ENCODE measurements at places on chromosomes 13 and 19. TPM values are rescaled to one million over a fixed set of nuclear protein-coding genes. Genes with fewer than 3 reads are reported as not detected.

The IZUMO4 gene
- 17.5 TPM for polyA plus RNA-seq

The ICAM4 gene
- polyA plus RNA-seq = 14.3 TPM

The ZNF431 gene
- 1.8 TPM for polyA plus RNA-seq

The SUCLA2 gene
- 15.0 TPM for polyA plus RNA-seq

The ZBTB32 gene
- polyA plus RNA-seq = 0.05 TPM

The EML2 gene
- polyA plus RNA-seq = 10.3 TPM

The S1PR2 gene
- polyA plus RNA-seq = 0.55 TPM

The ZNF491 gene
- polyA plus RNA-seq = 0.27 TPM

The ERFL gene
- not detected for polyA plus RNA-seq

Data from CD14-positive monocyte (primary cell).